Inflammatory macrophage treated with lipopolysaccharide for 4 hours (primary cell): ENCODE measurements at places on chromosomes 4 and X.

DNA sequence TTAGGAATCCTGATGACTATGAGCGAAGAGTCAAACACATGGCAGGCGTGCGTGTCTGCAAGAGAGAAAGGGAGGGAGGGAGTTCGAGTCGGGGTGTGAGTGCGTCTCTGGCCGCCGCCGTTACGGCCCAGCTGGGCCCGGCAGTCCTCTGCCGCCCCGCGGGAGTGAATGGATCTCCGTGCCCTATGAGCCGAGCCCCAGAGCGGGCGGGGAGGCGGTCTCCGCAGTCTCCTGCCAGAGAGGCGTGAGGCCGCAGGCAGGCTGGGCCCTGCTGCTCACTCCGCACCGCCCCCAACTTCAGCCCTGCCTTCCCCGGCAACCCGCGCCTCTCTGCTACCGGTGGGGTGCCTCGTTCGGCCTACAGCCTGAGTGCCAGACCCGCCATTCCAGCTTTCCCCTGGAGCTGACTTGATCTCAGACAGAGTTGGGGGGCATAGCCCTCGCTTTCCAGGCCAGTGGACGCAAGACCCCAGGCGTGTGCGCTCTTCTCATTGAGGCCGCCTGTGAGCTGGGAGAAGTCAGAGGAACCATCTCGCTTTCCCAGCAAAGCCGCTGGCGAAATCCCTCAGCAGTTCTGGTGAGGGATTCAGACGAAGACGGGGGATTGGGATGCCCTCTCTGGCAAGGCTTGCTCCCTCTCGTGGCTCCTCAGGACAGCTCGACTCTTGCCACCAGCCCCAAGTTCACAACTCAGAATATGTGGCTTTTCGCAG, 1.4 kb downstream of the SLC16A2 start:
- no peak for DNase-seq

DNA sequence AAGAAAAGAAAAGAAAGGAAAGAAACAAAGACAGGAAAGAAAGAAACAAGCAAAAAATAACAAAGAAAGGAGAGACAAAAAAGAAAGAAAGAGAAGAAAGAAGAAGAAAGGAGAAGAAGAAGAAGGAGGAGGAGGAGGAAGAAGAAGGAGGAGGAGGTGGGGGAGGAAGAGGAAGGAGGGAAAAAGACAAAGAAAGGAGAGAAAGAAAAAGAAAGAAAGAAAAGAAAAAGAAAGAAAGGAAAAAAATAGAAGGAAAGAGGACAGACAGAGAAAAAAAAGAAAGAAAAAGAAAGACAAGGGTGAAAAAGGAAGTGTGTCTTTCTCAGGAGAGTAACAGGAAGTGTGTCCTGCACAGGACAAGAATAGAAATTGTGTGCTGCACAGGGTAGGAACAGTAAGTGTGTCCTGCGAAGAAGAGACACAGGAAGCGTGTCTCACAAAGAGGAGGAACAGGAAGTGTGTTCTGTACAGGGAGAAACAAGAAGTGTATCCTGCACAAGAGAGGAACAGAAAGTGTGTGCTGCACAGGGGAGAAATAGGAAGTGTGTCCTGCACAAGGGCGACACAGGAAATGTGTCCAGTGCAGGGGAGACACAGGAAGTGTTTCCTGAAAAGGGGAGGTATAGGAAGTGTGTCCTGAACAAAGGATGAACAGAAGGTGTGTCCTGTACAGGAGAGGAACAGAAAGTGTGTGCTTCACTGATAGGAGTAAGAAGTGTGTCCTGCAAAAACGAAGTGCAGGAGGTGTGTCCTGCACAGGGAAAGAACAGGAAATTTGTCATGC, 101.2 kb downstream of the ARSF start:
- peak; percentile 23 for DNase-seq

- DNase-seq = no peak
Measured at GRCh38 chr4:8292478-8293107, 23.0 kb downstream of the HTRA3 start.

GRCh38 chr4:2469192-2469984, 482 bp downstream of the RNF4 start:
- peak; percentile 50 for DNase-seq

- peak; percentile 65 for DNase-seq
Measured at GRCh38 chr4:123606946-123607542, 210.4 kb downstream of the SPRY1 start.

DNA sequence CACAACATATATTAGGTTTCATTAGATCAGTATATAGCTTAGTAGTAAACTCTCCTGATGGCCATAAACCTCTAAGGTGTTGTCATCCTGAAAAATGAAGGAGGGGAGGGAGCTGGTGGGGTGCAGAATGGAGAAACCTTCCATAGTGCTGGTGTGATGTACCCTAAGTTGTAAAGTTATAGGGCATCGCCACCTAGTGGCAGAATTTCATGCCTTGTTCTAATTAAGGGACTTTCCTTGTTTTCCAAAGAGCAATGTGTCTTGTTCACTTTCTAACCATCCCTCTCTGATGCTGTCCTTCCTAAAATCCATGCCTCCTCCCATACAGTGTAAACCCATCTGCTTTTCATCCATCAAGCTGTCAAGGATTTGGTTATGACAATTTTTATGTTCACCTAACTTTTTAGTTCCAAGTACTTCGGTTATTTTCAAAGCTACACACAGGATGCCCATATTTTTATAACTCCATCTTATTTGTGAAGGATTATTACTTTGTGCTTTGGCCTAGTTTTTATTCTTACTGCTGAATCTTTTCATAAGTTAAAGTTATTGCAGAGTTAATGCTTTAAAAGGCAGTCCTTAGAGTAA, 4.5 kb downstream of the NBDY start:
- DNase-seq = peak; percentile 56

DNA sequence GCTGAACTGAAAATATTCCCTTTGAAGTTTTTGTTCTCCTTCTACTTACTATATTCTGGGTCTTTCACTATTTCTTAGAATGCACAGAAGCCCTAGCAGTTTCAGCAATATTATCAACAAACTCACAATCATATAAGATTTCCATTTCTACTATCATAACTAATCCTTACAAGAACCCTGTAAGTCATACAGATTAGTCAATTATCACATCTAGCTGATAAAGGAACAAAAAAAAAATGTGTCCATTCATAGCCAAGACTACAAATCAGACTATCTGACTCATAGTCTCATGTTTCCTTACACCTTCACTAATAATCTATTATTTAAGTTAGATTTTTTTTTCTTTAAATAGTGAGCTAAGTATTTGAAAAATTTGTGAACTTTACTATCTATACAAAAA, 72.5 kb downstream of the LRBA start:
- no peak for DNase-seq

- DNase-seq = no peak
Measured at GRCh38 chrX:148134578-148134977, 153.4 kb downstream of the FMR1NB start.

- DNase-seq = peak; percentile 2
Measured at GRCh38 chr4:185424905-185425646, 688 bp downstream of the UFSP2 start.

DNA sequence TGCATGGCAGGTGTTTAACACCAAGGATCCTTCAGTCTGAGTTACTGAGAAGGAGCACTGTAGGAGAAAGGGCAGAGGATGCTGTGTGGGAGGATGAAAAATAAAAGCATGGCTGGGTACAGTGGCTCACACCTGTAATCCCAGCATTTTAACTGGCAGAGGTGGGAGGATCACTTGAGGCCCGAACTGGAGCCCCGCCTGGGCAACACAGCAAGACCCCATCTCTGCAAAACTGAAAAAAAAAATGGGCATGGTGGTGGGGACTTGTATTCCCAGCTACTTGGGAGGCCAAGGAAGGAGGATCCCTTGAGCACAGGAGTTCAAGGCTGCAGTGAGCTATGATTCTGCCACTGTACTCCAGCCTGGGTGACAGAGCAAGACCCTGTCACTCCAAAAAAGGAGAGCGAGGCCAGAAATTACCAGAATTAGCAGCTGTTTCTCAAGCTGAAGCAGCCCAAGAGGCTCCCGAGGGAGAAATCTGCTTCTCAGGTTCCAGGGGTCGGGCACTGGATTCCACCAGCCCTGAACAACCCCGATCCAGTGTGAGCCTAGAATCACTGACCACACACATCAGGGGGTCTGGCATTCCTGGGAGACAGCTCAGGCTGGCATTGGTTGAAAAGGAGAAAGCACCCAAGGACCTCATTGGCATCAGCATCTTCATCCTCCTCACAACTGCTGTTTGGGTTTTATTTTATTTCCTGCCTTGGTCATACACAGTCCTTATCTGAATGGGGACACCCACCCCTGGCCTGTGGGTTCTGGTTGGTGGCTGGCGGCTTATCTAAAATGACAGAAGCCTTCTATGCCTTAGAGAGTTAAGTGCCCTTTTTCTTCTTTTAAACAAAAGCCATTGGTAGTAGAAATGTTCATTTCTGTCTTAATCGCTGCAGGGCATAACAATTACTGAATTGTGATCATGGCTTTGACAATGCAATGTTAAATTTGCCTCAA, 66.3 kb upstream of the TRIM2 start:
- DNase-seq = no peak

GRCh38 chr4:97900229-97900628, 243.0 kb downstream of the STPG2 start:
- DNase-seq = no peak

DNA sequence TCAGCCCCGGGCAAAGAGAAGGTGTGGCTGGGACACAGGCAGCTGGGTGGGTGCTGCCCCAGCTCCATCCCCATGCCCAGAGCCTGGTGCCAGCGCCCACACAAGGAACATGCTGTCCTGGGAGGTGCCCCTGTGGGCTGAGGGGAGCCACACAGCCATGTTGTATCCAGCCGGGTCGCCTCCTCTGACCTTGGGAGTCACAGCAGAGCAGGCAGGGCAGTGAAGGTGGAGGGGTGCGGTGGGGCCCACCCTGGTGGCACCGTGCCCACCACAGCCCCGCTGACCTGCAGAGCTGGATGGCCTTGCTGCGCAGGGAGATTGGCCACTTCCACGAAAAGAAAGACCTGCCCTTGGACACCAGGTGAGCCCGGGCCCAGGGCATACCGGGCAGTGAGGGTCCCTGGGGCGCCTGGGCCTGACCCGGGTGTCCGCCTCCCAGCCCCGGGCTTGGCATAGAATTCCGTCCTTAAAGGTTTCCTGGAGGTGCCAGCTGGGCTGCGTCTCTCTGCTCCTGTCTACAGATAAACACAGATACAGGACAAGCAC, 18.7 kb upstream of the ADD1 start:
- no peak for DNase-seq

GRCh38 chr4:1985780-1986577, 22.8 kb downstream of the NELFA start:
- no peak for DNase-seq

DNA sequence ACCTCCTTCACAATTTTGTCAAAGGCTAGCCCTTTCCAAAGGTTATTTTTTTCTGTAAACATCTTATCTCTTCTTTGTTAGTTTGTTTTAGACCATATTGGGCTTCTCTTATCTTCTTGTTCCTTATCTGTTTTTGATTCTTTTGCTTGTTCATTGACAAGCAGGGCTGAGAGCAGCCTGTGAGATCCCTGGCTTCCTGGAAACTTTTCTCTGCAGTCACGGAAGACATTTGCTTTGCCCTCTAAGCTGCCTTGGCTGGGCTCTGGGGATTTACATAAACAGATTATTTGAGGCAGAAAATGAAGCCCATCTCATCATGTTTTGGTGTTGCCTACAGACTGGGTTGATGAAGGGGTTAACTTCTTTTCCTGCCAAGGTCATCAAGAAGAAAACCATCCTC, 157.4 kb upstream of the AMOT start:
- no peak for DNase-seq

DNA sequence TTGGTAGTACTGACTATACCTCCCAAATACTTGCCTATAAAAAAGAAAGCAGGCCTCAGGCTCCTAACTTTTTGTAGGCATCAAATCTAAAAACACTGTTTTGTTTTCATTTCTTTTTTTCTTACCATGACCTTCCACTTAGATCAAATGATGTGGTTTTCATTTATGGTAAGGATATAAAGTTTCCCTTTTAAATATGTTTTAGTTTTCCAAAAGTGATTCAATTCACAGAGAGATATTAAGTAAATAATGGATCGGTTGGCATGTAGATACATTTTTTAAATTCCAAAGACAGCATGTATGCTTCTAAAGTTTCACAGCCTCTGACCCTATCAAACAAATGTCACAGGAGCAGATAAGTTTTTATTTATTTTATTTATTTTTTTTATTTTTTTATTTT, 23.9 kb downstream of the EFHC2 start:
- no peak for DNase-seq

GRCh38 chr4:98909646-98910401, 19.1 kb downstream of the EIF4E start:
- no peak for DNase-seq

DNA sequence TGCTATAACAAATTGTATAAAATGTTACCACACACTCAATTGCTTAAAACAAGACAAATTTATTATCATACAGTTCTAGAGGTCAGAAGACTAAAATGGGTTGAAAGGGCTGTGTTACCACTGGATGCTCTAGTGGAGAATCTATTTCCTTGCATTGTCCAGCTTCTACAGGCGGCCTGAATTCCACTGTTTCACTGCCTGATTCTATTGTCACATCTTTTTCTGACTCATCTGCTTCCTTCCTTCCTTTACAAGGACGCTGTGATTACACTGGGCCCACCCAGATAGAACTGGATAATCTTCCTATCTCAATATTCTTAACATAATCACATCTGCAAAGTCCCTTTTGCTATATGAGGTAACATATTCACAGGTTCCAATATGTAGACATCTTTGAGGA, 19.4 kb upstream of the ARMCX1 start:
- no peak for DNase-seq

DNA sequence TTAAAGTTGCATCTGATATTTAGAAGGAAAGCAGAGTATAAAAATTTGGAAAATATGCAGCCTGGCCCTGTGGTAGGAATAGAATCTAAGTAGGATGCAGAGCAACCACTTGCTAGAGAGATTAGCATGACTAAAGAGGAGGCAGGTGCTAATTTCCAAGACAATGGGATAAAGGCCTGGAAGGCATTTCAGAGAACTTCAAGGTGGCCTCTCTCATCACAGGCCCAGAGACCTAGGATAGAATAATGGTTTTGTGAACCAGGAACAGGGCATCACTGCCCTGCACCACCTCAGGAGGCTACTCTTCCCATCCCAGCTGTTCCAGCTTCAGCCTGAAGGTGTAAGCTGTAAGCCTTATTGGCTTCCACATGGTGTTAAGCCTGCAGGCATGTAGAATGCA, 621.7 kb upstream of the HS3ST1 start:
- no peak for DNase-seq

DNA sequence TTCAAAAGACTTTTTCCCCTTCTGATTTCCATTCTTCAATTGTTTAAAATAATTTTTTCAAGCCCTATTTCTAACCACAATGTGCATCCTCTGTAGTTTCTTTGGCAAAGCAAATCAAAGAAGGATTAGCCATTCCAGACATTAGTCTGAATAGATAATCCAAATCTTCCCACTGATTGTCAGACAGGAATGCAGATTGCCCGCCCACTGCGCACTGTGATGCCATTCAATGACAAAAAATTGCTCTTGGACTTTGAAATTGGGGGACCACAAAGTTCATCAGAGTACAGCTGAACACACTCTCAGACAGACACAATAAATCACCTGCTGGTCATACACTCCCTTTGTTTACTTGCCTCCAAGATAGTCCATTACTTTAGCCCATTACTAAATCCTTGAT, 216.5 kb upstream of the DKK2 start:
- DNase-seq = no peak
